ENCODE measurements at places on chromosomes 3 and 15.

DNA sequence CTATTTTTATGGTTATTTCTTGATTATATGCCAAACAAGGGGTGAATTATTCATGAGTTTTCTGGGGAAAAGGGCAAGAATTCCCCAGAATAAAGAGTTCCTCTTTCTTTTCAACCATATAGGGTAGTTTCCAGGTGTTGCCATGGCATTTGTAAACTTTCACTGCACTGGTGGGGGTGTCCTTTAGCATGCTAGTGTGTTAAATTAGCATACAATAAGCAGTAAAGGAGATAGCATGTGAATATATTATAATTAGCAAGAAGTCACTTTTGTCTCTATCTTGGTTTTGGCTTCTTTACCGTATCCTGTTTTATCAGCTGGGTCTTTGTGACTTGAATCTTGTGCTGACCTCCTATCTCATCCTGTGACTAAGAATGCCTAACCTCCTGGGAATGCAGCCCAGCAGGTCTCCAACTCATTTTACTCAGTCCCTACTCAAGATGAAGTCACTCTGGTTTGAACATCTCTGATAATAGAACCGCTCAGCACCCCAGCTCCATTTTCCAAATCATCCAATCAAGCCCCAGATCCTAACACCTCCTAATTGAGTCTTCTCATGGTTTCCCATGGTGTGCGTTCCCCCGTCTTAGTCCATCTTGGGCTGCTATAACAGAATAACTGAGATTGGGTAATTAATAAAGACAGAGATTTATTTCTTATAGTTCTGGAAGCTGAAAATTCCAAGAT lies 3.4 kb upstream of the SELENOT start:
- DNase-seq, result no peak

DNA sequence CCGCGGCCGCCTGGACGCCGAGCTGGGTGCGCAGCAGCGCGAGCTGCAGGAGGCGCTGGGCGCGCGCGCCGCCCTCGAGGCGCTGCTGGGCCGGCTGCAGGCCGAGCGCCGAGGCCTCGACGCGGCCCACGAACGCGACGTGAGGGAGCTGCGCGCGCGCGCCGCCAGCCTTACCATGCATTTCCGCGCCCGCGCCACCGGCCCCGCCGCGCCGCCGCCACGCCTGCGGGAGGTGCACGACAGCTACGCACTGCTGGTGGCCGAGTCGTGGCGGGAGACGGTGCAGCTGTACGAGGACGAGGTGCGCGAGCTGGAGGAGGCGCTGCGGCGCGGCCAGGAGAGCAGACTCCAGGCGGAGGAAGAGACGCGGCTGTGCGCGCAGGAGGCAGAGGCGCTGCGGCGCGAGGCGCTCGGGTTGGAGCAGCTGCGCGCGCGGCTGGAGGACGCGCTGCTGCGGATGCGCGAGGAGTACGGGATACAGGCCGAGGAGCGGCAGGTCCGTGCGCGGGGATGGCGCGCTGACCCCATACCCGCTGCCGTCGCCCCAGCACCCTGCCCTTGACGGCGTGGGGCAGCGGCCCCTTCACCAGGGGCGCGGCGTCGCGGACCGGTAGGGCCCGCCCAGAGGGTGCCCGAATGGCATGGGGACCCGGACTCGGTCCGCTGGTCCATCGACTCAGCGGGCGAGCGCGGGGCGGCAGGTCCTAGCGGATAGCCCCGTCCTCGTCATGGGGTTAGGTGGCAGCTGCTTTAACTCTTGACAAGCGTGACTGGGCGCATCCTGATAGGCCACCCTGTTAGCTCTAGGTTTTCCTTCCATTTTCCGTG lies 848 bp downstream of the SYNM start:
- DNase-seq, result peak; percentile 53

DNA sequence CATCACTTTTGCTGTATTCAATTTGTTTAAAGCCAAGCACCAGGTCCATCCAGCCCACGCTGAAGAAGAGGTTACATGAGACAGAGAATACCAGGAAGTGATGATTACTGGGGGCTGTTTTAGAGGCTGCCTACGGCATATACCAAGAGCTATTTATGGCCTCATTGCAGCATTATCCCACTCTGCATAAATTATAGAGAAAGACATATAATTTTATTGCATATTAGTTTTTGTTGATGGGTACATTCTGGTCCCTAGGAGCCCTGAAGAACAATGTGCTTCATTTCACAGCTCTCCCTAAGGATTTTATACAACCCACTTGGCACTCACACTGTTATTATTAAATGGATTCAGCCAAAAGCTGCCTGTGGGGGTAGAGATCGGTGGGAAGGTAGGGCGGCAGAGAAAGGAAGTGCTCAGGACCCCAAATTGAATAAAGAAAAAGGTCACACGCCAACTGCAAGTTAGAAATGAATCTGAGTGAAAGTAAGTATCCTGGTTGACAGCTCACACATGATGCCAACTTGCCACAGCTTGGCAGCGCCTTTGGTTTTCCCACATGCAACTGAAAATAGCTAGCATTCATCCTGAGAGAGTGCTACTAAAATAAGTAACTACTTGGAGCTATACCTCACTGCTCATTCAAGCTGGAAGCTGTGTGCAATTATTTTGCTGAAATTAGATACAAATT lies 73.7 kb downstream of the CCNL1 start:
- no peak for DNase-seq

- no peak for DNase-seq
Observed at GRCh38 chr15:75649848-75650247, 2.1 kb downstream of the SNX33 start.

GRCh38 chr3:135082706-135083105 lies 287.6 kb downstream of the EPHB1 start:
- DNase-seq, result no peak

GRCh38 chr3:190094160-190094718 lies 26.5 kb downstream of the P3H2 start:
- DNase-seq, result no peak

DNA sequence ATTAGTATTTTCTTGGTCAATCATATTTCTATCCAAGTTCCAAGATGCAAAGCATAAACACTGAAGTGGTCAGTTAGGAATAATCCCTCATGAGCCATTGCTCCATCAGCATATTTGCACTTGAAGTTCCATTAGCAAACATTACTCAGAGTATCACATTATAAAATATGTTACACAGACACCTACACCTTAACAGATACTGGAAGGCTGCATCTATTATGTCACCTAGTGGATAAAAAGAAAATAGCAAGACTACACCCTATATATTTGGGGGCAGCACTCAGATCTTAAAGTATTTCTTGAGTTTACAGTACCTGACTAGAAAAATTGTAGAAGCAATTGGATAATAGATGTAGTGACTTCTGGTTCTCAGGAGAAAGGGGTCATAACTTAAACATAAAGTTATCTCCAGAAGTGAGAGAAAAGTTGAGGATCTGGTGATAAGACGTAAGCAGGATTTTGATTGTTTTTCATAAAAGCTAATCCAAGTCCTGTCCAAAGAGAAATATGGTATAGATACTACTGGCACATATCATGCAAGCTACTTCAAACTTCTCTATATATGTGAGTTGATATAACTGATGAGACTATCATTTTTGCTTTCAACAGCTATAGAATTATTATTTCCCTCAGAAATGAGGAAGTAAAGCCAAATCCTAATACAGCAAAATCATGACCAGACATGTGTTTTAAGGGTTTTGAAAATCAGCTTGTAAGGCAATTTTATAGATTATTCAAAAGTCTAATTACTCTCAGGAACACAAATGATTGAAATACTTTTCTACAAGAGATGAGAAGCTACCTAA lies 422.2 kb downstream of the GBE1 start:
- no peak for DNase-seq

GRCh38 chr15:70437882-70438451 lies 325.4 kb downstream of the UACA start:
- no peak for DNase-seq

DNA sequence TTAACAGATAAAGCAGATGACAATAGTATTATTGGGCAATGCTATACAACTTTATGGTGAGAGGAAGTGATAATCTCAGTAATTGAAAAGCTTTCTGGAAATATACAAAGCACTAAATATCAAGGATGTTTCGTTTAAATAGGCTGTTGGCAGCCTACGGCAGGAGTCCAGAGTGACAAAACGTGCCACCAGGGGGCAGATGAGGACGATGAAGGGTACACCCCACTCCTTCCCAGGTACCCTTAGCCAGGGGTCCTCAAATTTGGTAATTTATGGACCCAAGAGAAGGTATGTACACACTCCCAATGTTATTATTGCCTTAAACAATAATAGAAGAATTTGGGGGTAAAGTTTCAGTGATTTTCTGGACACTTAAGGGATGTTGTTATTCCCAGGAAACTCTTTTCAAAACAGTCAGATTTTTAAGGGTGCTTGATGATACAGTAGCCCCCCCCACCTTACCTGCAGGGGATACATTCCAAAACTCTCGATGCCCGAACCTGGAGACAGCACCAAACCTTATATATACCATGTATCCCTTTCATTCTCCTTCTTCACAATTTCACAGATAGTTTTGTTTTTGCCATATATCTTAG lies 1.4 kb upstream of the MAGEL2 start:
- peak; percentile 45 for DNase-seq

GRCh38 chr3:45546716-45547701 lies 47.5 kb upstream of the LIMD1 start:
- DNase-seq, result no peak

- no peak for DNase-seq
Observed at GRCh38 chr15:75153087-75153486, 48.6 kb upstream of the C15orf39 start.

DNA sequence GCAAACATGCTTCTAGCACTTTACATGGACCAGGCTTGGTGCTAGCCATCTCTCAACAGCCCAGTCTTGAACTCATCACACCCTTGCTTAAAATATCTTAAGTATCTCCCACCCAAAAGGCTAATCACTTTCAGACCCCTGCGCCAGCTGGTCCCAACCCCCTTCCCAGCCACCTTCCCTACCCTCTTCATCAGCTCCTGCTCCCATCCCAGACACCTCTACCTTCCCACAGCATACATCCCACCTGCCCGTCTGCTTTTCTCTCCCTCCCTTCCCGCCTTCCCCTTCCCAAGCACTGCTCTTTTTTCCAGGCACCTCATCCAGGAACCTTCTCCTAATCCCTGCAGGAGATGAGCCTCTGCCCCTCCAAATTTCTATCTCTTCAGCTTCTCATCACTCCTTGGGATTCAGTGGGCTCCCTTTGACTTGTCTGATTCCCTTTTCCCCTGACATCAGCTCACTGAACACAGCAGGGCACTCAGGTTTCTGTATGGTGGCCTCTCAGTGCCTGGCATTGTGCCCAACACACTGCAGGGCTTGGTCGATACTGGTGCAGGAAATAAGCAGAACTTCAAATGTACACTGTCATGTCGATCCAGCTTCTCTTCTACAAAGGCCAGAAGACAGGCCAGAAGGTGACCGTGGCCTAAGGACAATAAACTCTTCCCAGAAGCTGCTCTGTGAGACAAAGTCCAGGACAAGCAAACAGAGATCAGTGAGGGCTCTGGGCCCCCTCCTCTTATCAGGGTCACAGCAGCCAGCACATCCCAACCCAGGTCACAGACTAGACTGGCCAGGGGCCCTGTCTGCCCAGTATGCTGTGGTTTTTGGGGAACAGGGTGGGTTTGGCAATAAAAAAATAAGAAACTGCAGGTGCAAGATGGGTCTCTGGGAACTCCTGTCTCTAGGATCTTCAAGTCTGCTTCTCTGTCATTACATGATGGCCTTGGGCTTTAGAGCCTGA lies 2.2 kb upstream of the ITIH1 start:
- DNase-seq, result no peak

DNA sequence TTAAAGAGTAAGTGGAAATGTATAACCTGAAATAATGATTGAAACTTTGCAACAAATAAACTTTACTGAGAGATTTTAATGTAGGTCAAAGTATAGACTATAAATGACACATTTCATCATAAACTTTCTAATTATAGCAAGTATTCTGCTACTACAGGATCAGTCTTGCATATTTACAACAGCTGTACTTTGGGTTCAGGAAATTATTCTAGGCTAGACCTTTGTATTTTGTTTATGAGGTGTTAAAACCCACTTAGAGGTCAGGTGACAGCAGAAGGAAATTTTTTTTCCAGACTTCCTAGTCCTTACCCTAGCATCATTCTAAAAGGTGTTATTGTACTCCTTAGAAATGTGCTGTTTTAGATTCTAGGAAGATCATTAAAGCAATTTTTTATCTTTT lies 2.3 kb downstream of the RNF7 start:
- no peak for DNase-seq

GRCh38 chr3:108117241-108117775 lies 26.5 kb upstream of the CD47 start:
- no peak for DNase-seq

DNA sequence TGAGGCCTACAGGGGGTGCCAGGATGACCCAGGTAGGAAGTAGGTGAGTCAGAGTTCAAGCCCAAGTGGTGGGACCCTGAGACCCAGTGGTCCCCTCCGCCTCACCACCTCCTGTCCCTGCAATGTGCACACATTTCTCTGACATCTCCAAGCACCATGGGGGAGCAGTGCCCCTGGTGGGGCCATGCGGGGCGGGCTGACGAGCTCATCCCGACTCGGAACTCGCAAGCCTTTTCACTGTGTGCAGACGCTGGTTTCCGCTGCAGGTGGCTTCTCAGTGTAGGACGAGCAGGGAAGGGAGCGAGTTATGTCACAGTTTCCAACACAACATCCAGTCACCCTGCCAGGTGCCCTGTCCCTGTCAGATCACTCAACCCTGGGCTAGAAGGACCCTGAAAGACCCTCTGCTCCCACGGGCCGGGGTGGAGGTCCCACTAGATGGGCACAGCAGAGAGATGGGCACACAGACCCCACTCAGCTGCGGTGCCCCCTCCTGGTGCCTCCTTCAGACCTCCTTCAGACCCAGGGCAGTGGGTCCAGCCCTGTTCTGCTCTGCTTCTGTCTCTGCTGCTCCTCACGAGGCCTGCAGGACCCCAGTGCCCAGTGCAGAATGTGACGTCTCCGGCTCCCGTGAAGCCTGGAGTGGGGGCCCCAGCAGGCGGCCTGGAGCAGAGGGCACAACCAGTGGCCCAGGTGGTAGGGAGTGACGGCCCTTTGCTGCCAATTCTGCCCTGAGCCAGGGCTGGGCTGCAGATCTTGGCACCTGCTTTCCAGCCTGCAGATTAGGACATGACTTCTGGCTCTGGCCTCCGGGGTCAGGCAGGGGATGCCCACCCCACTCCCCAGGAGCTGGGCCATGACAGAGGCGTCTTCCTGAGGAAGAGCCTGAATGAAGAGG lies 102.0 kb upstream of the RPL32 start:
- no peak for DNase-seq

GRCh38 chr3:60424034-60424433 lies 827.2 kb downstream of the FHIT start:
- DNase-seq, result no peak

GRCh38 chr15:99153026-99153535 lies 48.2 kb downstream of the SYNM start:
- DNase-seq, result no peak

GRCh38 chr15:40859206-40859851 lies 14.7 kb downstream of the RHOV start:
- DNase-seq, result peak; percentile 47
